Breast epithelium (tissue), 4 donors: ENCODE measurements at places on chromosomes 16 and 17.
A peak's percentile ranks its signal among the peaks of the same experiment; 100 is the strongest.

GRCh38 chr17:4641297-4642195 lies at the start of gene ALOX15:
ALOX15 (minus strand) TSS chr17:4641678; CDS start chr17:4641651, 27 bp downstream.
- DNase-seq = no peak

- no peak for DNase-seq
Observed at GRCh38 chr17:75983501-75984181, 4.6 kb downstream of the TEN1 start.

GRCh38 chr17:38590988-38591758 lies 14.6 kb downstream of the SRCIN1 start:
- DNase-seq = no peak

- no peak for DNase-seq
Observed at GRCh38 chr16:78460428-78460827, 361.0 kb downstream of the WWOX start.

DNA sequence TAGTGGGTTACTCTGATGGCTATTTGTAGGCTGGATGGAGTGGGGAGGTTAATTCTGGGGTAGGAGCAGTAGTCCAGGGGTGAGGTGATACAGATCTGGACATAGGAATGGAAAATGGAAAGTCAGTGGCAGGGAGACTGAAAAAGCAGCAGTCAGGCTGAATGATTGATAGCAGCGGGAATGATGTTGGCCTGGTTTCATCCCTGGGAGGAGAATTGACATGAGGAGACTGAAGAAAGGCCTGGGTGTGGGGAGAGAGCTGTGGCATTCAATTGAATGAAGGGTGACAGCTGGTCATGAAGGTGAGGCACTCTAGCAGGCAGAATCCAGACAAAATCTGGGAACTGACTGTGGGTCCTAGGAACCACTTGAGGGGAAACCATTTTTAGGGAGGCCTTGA lies 34.7 kb upstream of the CLEC18A start:
- no peak for DNase-seq

- DNase-seq = no peak
Observed at GRCh38 chr16:8915722-8916301, 33.7 kb downstream of the LITAFD start.

DNA sequence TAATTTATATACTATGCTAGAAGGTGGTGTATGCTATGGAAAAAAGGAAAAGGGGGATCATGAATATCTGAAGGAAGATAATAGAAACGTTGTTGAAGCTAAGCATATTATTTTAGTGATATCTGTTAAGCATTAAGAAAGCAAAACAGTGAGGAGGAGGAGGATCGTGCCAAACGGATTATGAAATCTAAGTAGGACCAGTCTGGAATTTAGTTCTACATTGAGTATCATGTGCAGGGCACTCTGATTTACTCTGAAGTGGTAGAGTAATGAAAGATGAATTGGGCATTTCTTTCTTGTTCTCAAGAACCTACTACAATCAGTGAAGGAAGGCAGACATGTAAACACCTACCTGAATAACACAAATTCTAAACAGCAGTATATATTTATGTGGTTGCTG lies 195.3 kb downstream of the CYB561 start:
- DNase-seq = no peak

GRCh38 chr16:75244225-75244809 lies 7.1 kb downstream of the BCAR1 start:
- no peak for DNase-seq

DNA sequence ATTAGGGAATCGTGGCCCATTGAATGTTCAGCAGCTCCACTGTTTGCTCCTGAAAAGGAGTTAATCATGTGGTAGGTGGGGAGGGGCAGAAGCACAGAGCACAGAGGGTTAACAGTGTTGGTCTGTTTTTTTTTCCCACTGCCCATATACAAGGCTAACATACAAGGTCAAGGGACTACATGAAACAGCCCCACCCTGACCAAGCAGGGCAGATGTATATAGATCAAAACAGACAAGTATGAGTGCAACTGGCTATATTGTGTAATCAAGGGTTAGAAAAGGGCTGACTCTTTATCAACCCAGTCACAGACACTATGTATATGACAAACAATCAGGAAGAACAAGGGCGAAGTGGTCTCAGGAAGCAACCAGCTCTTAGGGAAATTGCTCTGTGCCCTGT lies 186.6 kb upstream of the CDH11 start:
- DNase-seq = no peak

GRCh38 chr16:12026741-12027490 lies 50.4 kb downstream of the SNX29 start:
- no peak for DNase-seq

DNA sequence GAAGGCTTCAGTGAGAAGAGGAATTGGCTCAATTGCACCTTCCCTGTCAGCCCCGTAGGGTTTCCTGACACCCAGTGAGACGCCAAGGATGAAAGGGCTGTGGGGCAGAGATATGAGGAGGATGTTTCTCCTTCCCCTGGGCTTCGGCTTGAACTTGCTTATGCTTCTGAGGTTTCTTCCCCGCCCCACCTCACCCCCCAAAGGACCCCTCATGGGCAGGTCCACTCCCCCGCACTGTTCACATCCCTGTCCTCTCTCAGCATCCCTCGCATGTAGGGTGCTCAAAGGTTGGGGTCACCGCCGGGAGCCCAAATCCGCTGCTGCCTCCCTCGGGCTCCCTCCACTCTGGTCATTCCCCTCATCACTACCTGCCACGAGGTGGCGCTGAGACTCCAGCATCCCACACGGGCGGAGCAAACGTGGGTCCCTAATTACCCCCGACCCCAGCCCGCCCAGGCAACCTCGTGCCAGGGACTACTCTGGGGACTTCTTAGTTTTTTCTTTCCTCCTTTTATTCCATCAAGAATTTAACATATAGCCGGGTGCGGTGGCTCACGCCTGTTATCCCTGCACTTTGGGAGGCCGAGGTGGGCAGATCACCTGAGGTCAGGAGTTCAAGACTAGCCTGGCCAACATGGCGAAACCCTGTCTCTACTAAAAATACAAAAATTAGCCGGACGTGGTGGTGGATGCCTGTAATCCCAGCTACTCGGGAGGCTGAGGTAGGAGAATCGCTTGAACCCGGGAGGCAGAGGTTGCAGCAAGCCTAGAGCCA lies 3.3 kb upstream of the TRARG1 start:
- peak; percentile 61 for DNase-seq

DNA sequence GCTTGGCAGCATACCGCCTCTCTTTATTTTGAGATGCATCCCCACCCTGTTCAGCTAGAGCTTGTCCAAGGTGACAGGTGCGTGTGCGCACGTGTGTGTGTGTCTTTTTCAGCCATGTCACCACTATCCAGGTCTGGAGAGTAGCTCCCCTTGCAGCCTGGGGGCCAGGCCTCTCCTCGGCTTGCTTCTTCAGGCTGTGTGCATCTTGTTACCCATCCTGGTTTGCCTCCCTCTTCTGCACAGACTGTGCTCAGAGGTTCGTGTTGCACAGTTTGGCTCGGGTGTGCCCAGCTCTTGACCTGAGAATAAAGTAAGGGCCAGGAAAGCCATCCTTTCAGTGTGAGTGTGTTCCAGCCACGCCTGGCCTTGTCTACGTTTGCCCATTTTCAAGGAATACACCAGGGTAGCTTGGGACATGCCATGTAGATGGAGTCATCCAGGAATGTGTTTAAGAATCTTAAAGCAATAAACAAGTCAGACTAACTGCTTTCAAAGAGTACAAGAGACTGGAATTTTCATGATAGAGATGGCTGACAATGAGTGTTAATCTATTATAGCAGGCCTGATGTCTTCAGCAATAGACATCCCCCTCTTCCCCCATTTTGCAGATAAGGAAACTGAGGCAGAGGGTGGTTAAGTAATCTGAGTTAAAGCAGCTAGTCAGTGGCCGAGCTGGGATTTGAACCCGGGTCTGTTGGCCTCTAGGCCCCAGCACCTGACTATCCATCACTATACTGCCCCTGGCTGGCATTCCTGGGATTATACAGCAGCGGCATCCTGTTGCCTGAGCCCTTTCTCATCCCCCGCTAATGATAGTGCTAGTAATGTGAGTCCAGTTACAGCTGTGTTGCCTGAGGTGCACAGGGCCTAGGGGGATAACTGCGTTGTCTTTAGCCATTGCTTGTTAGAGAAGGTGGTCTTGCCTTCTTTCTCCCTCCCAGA lies 77.9 kb downstream of the KSR1 start:
- no peak for DNase-seq

DNA sequence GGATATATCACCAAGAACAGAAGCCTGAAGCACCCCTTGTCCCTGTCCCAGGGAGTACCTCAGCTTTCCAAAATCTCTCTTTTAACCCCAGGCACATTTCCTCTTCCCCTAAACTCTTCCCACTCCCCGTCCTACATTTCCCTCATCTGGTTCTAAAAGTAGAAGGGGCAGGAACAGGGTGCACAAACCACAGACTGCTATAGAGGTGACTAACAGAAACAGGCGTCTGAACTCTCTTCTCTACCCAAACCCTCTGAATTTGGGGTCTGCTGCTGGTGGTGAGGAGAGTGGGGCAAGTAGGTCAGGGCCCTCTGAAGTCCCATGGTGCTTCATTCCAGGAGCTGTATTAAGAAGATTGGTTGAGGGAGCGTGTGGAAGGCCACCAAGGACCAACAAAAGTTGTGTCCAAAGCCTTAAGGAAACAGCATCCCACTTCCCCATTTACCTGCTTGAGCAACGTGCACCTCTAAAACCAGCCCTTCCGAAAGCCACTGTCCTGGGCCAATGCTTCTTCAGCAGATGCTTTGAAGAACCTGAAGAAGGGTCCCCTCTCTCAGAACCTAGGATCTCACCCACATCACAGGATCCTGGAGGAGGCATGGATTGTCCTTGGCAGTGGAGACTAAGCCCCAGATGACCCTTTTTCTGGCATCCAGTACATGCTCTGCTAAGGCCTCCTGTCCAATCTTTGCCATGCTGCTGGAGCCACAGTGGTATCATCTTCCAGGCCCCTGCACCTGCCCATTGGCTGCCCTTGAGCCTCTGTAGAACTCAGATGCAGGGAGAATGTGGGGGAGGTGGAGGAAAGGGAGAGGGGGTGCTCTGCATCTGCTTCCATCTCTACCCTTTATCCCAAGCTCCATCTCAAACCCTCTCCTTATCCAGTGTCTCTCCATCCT lies 5.7 kb upstream of the NR1D1 start:
- DNase-seq = no peak

DNA sequence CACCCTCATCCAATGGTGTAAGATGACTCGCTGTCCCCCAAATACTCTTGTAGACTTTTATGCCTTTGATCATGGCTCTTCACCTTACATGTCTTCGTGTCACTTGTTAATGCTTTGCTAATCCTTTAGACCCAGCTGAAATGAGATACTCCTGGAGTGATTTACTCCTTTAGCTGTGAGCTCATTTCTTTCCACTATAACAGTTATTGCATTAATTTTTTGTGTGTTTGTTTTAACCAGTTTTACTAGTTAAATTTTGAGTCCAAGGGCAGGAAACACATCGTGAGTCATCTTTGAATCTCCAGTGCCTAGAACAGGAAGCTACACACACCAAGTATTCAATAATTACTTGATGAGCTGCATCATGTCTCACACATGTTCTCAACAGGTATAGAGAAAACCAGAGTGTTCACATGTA lies 6.5 kb upstream of the CTCF start:
- no peak for DNase-seq

DNA sequence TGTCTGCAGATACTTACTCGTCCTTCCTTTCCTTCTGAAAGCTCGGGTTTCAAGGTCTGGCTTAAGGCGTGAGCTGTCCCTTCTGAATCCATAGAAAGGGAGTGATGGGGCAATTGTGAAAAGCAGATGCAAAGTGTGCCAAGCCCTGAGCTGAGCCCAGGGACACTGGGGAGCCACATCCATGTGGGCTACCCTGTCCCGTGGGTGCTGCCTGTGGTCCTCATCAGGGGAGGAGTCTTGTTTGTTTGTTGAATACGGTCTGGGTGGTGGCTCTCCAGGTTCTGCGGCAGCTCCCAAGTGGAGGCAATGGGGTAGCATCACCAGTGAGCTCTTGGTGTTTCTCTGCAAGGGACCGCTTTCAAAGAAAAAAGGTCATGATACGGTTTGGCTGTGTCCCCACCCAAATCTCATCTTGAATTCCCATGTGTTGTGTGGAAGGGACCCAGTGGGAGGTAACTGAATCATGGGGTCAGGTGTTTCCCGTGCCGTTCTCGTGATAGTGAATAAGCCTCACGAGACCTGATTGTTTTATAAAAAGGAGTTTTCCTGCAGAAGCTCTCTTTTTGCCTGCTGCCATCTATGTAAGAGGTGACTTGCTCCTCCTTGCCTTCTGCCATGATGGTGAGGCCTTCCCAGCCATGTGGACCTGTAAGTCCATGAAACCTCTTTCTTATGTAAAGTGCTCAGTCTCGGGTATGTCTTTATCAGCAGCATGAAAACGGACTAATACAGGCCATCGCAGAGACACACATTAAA lies 1.0 kb upstream of the ALG1 start:
- DNase-seq = no peak

DNA sequence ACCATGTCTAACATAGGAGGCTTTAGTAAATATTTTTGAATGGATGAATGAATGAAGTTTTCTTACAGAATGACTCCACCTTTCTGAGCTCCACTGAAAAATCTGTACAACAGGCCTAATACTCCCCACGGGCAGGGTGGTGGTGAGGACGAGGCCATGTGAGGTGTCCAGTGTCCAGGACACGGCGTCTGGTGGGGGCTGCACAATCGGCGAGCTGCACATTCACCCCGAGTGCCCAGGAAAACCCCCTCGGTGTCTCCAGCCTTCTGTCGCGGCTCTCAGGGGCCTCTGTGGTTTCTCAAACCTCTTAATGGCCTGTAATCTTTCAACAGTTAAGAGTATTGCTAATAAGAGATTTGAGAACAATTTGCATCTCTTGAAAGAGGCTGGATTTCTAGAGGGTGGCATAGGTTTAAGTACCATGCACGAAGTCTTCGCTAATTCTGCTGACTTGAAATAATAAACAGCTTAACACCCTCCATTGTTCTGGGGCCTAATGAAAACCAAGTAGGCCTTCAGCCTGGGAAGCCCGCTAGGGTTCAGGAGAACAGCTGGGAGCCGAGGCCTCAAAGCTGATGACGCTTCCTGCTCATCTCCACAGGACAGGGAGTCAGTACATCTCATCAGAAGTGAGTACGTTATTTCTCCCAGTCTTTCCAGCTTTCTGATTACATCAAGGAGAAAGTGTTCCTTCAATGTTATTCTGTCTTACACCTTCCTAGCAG lies 304.6 kb upstream of the FOXF1 start:
- no peak for DNase-seq

DNA sequence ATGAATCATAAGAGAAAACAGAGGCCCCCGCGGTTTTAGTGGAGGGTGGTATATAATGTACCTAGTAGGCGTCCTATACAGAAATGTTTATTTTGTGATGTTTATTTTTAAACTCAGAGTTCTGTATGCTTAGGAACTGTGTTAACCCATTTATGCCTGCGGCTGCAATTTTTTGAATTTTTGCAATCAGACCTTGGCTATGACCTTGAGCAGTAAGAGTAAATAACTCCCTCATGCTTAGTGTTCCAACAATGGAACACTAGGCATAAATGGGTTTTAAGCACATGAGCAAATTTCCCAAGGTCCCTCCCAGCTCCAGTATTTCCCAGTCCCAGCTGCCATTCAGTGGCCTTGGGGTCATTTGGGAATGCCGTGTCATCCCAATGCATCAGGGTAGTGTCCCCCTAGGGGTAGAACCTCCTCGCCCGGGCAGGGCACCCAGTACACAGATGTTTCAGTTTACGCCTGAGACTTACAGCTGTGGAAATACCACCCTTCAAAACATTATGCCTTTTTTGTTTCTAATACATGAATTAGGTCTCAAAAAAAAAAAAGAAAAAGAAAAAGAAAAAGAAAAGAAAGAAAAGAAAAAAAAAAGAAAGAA lies 605.8 kb upstream of the CDH11 start:
- DNase-seq = no peak
